RPMI7951 (cell line): ENCODE measurements at places on chromosomes 5 and 9. TPM values are rescaled to one million over a fixed set of nuclear protein-coding genes. Genes with fewer than 3 reads are reported as not detected.

- no peak for DNase-seq
Observed at GRCh38 chr9:95350266-95350665, 32.8 kb upstream of the FANCC start.

GRCh38 chr5:65394087-65394486 lies 87.6 kb downstream of the ADAMTS6 start:
- DNase-seq = peak; percentile 90

DNA sequence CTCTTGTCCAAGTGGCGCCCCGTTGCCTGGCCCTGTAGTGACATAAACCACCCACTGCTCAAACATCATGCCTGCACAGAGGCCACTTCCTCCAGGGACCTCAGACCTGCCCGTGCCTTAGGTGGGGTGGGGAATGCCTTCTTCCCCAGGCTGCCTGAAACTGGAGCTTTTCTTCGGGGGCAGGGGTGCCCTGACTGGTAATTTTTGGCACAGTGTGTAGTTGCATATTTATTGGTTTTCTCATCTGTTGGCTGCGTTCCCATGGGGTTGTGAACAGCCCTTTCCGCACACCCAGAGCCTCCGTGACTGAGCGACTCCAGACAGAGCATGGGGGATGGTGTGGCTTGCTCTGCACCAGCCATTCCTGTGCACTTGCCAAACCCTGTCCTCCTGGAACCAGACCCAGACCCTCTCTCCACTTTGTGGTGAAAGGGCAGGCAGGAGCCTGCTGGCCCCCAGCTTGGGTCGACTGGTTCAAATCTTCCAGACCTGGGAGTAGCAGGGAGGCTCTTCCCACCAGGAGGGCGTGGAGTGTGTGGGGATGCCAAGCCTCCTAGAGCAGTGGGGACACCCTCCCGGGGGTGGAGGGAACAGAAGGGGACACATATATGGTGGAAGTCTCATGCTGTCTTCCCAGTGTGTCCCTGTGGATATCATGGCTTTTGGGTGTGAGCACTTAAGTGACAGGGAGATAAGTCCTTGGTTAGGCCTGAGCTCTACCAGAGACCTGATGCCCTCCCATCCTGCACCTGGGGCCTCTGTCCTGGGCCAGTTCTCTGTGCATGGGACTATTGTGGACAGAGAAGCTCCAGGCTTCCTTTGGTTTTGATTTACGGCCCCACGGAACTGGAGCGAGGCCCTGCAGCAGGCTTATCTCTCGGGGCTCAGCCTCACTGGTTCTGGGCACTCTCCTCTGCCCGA lies 39.6 kb downstream of the WNK2 start:
- peak; percentile 69 for DNase-seq

- DNase-seq = no peak
Observed at GRCh38 chr5:84602371-84602771, 217.7 kb upstream of the EDIL3 start.

DNA sequence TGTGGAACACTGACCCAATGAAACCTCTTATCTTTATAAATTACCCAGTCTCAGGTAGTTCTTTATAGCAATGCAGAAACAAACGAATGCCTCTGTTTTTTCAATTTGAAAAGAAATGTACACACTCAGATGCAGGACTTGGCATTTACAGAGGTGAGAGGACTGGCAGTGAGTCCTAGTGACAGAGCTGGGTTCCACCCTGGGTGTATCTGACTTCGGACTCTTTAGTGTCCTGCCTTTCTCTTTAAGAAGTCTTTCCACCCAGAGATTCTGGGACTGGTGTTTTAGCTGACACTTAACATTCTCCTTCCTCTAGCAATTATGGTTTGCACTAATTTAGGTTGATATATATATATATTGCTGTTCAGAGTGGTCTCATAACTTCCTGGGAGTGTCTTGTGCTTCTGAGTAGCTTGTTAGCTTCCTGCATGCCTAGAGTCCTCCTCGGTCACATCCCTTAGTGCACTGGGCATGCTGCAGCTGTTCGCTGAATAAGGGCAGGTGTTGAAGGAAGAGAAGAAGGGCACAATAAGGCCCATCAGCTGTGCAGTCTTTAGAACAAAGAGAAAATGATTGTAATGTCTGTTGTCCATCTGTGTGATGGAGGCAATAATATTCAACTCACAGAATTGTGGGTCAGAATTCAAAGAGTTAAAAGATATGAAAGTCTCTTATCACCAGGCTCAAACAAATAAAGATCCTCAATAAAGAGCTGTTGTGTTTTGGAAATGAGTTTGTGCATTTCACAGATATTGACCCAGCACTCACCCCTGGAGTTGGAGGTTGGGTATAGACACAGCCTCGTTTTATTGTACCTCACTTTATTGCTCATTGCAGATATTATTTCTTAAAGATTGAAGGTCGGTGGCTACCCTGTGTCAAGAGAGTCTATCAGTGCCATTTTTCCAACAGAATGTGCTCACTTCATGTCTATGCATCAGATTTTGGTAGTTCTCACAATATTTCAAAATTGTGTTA lies 187.1 kb downstream of the TRIM32 start:
- no peak for DNase-seq

- no peak for DNase-seq
Observed at GRCh38 chr5:92332039-92332438, 948.9 kb upstream of the ARRDC3 start.

DNA sequence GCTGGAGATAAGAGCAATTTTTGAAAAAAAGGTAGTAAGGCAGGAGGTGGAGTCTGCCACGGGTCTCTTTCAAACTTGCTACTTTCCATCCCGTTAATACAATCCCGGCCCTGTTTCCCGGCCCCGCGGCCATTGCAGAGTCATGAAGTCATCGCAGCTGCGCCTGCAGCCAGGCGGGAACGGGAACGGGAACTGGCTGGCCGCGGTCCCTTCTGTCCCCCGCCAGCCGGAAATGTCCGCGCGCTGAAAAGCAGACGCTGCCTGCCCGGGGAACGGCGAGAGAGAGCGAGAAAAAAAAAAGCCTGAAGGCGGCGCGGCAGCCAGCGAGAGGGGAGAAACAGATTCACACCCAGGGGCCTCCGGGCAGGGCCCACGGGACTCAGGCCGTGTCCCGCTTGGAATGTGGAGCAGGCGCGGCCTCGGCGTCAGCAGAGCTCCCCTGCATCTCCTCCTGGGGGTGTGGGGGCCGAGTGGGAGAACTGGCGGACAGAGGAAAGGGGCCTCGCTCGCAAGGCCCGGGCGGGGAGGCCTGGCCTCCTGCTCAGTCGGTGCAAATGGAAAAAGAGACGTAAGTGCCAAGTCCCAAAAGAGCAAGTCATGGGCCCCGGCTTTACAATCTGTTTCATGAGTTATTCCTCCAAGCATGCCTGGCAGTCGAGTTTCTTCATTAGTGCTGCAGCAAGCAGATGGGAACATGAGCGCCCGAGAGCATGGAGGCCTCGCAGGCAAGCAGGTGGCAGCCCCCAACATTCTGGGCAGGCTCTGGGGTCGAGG lies 201.2 kb upstream of the GAS1 start:
- peak; percentile 59 for DNase-seq

DNA sequence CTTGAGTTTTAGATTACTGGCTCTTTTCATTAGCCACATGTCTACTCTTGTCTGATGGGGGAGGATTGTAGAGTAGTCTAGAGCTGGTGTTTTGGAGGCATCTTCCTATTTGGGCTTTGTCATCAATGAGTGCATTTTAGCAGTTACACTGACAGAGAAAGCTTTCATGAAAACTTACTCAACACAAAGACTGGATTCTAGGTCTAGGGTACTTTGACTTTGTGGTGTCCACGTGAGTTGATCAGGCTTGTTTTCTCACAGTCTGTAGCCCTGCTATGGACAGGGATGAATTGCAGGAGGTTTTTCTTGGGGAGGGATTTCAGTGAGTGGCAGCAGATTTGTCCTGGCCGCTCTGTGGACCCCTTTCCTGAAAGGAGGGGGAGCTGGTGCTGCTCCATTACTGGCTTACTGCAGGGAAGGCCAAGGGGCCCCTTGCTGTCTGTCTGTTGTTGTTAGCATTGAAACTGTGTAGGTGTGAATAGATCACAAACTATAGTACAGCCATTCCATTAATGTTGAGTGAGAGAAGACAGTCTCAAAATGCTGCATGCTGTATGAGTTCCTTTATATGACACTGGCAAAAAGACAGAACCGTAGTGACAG lies 6.6 kb downstream of the TRIO start:
- no peak for DNase-seq

GRCh38 chr9:73640971-73641370 lies 489.3 kb downstream of the ANXA1 start:
- DNase-seq = no peak

- peak; percentile 44 for DNase-seq
Observed at GRCh38 chr5:19987612-19988361, at the start of gene CDH18. Gene CDH18, minus strand, starts transcription at chr5:19988200. Its CDS starts 149,214 bp downstream, at chr5:19838986.

GRCh38 chr5:144248015-144248414 lies 77.3 kb downstream of the KCTD16 start:
- no peak for DNase-seq

DNA sequence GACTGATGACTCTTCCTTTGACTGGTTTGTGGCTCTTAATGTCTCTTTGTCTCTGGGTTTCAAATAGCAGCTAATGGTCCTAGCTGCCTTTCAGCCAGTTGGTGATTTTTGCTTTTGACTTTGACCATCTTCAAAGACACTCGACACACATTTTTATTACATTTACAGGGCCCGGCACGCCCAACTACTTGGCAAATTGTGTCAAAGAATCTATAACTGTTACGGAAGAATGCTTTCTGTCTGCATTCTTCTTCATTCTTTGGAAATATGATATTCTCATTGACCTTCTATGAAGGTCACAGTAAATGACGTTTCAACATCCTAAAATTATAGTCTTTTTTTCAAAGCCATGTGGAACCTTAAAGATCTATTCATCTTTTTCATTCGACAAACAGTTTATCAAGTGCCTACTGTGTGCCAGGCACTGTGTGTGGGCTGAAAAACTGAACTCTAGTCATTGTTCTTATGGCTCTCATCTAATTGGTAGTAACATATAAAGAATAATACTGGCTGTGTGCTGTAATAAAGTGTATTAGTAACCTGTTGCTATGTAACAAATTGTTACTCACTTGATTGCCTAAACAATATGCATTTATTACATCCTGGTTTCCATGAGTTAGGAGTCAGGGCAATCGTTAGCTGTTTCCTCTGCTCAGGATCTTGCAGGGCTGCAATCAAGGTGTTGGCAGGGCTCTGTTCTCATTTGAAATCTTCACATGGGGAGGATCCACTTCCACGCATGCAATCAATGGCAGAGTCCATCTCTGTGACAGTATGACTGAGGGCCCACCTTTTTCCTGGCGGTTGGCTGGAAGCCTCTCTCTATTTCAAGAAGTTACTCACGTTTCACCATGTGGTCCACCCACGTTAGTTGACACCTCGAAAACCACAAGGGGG lies 7.0 kb upstream of the WHRN start:
- no peak for DNase-seq

DNA sequence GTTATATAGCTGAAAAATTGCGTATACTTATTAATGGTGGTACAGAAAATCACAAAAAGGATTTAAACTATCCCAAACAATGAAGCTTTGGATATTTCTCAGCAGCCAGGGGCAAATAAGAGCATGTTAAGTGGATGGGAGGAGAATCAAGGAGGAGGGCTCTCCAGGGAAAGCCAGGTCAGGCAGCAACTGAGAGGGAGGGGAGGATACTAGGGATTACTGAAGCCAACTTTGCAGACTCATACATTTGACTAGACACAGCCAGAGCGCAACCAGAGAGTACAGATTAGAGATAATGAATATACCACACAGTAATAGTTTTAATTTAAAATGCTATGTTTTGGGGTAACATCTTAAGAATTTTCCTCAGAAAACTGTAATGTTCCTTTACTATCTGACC lies 360.2 kb downstream of the HCN1 start:
- no peak for DNase-seq

Gene LCN1
- total RNA-seq = not detected in 2 replicates

- DNase-seq = peak; percentile 95
Observed at GRCh38 chr5:74201334-74202081, 439.0 kb downstream of the ENC1 start.

Gene CAMK2A
- total RNA-seq = 0.60 and 1.1 TPM in 2 replicates

DNA sequence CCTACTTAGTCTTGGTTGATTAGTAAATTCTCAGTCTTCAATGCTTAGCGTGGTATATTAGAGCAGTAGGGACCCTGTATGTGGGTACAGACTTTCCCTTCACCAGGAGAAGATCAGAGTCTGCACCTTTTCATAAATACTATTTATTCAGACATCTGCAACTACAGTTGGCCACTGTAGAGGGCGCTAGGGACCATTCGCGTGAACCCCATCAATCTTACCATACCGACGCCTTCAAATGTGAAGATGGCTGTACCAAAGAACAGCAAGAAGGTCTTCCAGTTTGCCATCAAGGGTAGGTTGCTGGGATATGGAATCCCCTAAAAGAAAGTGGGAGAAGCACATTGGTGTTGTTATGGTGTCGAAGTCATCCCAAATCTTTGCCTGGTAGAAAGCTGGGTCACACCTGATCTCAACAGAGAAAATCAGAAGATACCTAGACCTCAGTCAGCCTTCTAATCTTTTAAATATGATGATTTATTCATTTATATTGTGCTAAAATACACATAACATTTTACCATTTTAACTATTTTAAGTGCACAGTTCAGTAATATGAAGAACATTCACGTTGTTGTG lies 19.1 kb downstream of the SLC36A3 start:
- no peak for DNase-seq

DNA sequence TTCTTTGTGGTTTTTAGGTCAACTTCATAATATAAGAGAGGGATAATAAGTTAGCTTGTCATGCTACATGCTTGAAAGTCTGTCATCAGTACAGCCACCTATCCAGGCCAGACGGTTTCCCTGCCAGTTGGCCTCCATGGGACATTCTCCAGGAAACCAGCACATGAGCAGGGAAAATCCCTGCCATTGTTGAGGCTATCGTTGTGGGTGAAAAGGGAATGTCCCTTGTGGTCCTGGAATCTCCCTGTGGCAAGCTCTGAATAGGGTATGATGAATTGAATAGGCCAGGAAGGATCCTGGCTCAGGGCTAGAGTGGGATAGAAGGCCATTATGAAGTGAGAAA lies 12.3 kb downstream of the F2RL1 start:
- peak; percentile 91 for DNase-seq

Gene MEF2C
- total RNA-seq = 20.8 and 32.1 TPM in 2 replicates

Gene FUBP3
- total RNA-seq = 33.0 and 37.2 TPM in 2 replicates

Gene RGS7BP
- total RNA-seq = not detected in 2 replicates

DNA sequence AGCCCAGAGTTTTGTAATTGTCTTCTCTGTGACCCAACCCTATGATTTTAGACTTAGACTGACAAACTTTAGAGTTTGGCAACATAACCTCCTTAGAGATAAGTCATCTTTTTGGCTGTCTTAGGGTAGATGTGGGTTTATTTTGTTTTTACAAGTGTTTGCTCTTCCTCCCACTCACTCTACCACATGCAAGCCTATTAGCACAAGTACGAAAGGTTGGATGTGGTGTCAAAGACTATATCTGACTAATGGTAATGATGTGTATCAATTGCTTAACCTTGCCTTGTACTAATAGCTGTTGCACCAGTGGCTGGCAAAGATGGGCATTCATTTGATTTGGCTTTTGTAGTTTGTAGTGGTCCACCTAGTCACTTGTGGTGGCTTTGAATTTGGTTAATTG lies 46.5 kb downstream of the SLC25A46 start:
- DNase-seq = peak; percentile 29
